ENCODE measurements at places on chromosomes 11 and 22.

GRCh38 chr11:61966734-61967115 lies 709 bp downstream of the FTH1 start:
- H3K27me3 ChIP-seq, result no peaks in the 10 kb centered on the region
- no peak for DNase-seq
- H3K4me3 ChIP-seq, result peak overlapping the region; percentile 78
- H3K27ac ChIP-seq, result peak overlapping the region; percentile 76

DNA sequence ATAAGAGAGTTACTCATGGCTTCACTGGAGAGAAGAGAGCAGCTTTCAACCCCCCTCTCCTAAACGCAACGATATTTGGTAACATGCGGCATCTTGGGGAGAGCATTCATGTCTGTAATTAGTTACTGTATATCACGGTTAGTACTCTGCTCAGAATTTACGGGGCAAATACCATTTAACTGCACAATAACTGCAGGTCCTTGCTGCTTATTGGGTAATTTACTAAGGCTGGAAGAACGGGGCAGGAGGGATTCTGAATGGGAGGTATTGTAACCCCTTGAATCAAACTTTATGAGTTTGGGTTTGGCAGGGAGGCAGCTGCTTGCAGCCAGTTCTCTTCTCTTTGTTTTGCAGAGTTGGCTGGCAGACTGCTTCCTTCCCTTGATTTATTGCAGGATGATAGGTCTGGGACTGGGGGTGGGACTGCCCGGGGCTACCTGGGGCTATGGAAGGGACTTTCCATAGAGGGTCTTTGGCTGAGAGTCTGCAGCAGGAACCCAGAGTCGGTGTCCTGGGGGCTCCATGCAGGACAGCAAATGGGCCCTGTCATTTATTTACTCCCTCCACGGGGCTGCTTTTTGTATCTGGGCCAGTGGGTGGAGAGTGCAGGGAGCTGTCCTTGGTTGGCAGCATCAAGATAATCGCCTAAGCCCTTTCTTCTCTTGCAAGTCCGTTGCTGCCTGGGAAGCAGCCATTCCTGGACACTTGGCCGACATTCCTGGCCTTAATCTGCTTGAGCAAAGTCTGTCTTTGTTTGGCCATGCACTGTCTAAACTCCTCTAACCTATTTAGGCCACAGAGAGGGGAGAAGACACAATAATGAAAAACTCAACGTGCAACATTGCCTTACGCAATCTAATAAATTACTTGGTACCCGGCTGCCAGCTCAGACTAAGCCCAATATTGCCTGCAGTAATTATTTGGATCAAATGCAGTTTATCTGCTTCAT lies 188.9 kb downstream of the ST3GAL4 start:
- peaks cover 4% of the 10 kb centered on the region for H3K27me3 ChIP-seq
- peak; percentile 78 for DNase-seq
- peaks cover 17% of the 10 kb centered on the region for H3K4me1 ChIP-seq
- H3K4me3 ChIP-seq, result no peak overlapping the region
- no peaks in the 10 kb centered on the region for H3K36me3 ChIP-seq
- no peak overlapping the region for H3K27ac ChIP-seq

DNA sequence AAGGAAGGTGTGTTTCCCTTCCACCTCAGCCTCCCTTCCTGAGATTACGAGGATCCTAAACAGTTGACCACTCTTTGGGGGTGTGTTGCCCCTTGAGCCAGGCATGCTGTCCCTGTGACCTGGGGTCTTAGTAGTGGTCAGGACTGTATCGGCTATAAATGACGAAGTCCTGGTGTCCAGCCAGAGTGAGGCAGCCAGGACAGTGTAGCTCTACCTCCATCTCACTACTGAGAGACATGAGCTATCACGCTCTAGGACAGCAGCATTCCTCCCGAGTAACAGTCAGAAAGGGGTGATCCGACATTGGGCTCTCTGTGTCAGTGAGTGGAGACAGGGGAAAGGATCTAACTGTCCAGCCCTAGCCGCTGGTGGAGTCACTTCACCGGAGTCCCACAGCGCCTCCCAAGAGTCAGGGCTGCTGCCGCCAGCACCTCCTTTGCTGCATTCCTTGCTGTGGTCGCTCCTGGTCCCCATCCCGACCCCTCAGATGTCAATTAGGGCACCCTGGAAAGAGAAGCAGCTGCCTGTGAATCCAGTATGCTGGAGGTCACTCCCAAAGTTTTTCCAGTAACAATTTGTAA lies 3.3 kb upstream of the B3GNT6 start:
- H3K4me3 ChIP-seq, result no peak overlapping the region
- no peaks in the 10 kb centered on the region for H3K36me3 ChIP-seq
- H3K27me3 ChIP-seq, result peaks cover 33% of the 10 kb centered on the region
- H3K4me1 ChIP-seq, result no peaks in the 10 kb centered on the region
- no peak overlapping the region for H3K27ac ChIP-seq
- no peak for DNase-seq

- no peak overlapping the region for H3K27ac ChIP-seq
- DNase-seq, result no peak
- H3K36me3 ChIP-seq, result no peaks in the 10 kb centered on the region
Measured at GRCh38 chr11:96523656-96524055, 133.8 kb downstream of the JRKL start.

GRCh38 chr11:59141673-59142460 lies 789 bp upstream of the FAM111A start:
- no peaks in the 10 kb centered on the region for H3K36me3 ChIP-seq
- peaks cover 38% of the 10 kb centered on the region for H3K4me1 ChIP-seq
- H3K27ac ChIP-seq, result peak overlapping the region; percentile 85

GRCh38 chr11:30919389-30920152 lies 333.4 kb upstream of the MPPED2 start:
- H3K4me1 ChIP-seq, result no peaks in the 10 kb centered on the region
- no peaks in the 10 kb centered on the region for H3K36me3 ChIP-seq
- H3K27me3 ChIP-seq, result no peaks in the 10 kb centered on the region
- no peak overlapping the region for H3K27ac ChIP-seq
- no peak overlapping the region for H3K4me3 ChIP-seq
- no peak for DNase-seq
